Vein endothelial cell (primary cell): ENCODE measurements at places on chromosomes 2 and 18. TPM values are rescaled to one million over a fixed set of nuclear protein-coding genes. Genes with fewer than 3 reads are reported as not detected.

Gene SOCS6
- 28.8 and 29.7 TPM in 2 replicates for total RNA-seq

Gene DNER
- 0.33 and 0.67 TPM in 2 replicates for total RNA-seq

Gene DSC3
- total RNA-seq, result 0.10 and 0.33 TPM in 2 replicates

Gene MPV17
- 75.0 and 79.4 TPM in 2 replicates for total RNA-seq

Gene SERPINB10
- not detected in 2 replicates for total RNA-seq

Gene POTEJ
- 0.19 and 0.65 TPM in 2 replicates for total RNA-seq

Gene DSG3
- not detected in 2 replicates for total RNA-seq

Gene LCT
- total RNA-seq, result under 0.01 TPM in 1 of 2 replicates, not detected in the other

Gene SNED1
- total RNA-seq, result 37.2 and 59.8 TPM in 2 replicates

Gene UGT1A3
- not detected in 2 replicates for total RNA-seq

Gene NAT8
- total RNA-seq, result not detected in 2 replicates

Gene GIGYF2
- total RNA-seq, result 43.4 and 53.1 TPM in 2 replicates

Gene EPB41L3
- 31.4 and 60.9 TPM in 2 replicates for total RNA-seq

Gene CHRND
- total RNA-seq, result not detected in 2 replicates

Gene SPR
- 33.4 and 40.2 TPM in 2 replicates for total RNA-seq

Gene SP5
- total RNA-seq, result under 0.01 TPM in 1 of 2 replicates, not detected in the other

Gene THSD7B
- total RNA-seq, result under 0.01 TPM in 1 of 2 replicates, not detected in the other

Gene GRHL1
- total RNA-seq, result 0.57 and 0.65 TPM in 2 replicates

Gene MEP1B
- total RNA-seq, result not detected in 2 replicates

Gene OSBPL6
- total RNA-seq, result 6.7 and 8.5 TPM in 2 replicates

Gene SRD5A2
- total RNA-seq, result not detected in 2 replicates

Gene AFF3
- under 0.01 and 0.10 TPM in 2 replicates for total RNA-seq

Gene TCF4
- total RNA-seq, result 552 and 682 TPM in 2 replicates

Gene FZD7
- 0.29 and 0.33 TPM in 2 replicates for total RNA-seq

Gene TMEM127
- 41.2 and 43.4 TPM in 2 replicates for total RNA-seq
